ENCODE measurements at places on chromosomes 4 and X.

GRCh38 chr4:153684971-153685371 lies 891 bp downstream of the TLR2 start:
- DNase-seq: no peak

GRCh38 chrX:38627683-38628082 lies 66.3 kb downstream of the TSPAN7 start:
- DNase-seq: peak; percentile 39

DNA sequence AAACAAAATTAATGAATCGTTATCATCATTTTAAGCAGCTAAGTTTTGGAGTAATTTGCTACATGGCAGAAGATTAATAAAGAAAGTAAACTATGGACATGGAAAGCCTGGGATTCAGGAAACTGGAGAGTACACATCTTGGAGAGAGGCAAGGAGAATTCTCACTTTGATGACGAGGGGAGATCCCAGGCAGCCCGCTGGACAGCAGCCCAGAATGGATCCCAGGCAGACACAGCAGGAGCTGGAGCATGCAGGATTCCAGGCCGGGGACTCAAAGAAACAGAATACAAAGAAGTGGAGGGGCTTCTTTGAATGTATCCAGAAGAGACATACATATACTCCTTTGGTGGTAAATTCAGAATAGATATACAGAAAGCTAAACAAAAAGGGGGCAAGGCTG lies 118.0 kb upstream of the ATP6AP2 start:
- no peak for DNase-seq

- no peak for DNase-seq
Observed at GRCh38 chr4:114921191-114921590, 192.2 kb downstream of the NDST4 start.

DNA sequence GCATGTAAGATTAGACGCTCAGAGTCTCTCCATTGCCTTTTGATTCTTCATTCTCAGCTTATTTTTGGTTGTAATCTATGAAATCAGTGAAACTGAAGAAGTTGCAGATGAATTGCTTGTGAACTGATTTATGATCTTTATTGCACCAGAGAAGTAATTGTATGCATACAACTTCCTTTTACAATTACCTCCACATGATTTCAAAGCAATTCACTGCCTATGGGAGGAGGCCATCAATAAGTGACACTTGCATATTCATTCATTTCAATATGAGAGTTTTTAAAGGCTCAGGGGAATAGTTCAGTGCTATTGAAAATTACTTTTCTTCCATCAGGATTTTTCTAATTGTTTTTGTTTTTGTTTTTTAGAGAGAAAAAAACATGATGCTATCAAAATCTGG lies 222.3 kb downstream of the NKX6-1 start:
- DNase-seq: no peak

DNA sequence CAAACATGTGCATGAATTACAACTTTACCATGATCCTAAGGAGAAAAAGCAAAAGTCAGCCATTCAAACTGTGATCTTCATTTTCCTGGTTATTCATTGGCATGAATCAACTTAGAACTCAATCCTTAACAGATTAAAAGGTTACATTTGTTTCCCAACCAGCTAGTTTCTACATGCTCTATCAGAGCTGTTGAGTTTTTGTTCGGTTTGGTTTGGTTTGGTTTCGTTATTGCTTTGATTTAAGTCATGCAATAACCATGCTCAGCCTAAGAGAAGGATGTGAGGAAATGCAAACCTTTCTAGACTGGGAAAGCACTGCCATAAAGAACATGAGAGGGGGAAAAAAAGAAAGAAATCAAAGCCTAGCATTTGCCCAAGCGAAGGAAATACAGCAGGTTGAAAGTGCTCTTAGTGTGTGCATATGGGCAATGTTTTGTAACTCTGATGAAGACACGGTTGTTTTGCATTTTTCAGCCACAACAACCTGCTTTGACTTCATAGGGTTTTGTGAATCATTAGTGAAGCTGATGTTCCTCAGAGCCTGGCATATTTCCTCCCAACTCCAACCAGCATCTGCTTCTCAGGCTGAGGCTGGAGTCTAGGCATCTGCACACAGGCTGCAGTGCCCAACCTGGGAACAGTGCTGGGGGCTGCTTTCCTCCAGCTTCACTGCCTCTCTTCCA lies 234.3 kb downstream of the ZNF674 start:
- no peak for DNase-seq

DNA sequence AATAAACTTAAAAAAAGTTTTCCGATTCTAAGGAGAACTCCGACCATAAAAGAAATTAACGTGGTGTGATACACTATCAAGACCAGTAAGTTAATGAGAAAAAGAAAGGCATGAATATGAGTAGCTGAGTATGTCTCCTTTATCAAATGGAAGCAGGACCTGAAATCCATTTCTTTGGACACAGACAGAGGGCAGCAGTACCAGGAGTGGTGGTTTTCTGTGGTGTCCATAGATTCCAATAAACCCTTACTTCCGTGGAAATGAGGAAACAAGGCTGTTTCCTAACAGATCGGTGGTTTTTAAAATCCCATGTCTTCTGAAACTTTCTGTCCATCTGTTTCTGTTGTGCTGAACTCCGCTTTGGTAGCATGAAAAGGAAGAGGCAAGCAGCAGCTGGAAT lies 128.5 kb upstream of the TSPAN5 start:
- DNase-seq: peak; percentile 26

DNA sequence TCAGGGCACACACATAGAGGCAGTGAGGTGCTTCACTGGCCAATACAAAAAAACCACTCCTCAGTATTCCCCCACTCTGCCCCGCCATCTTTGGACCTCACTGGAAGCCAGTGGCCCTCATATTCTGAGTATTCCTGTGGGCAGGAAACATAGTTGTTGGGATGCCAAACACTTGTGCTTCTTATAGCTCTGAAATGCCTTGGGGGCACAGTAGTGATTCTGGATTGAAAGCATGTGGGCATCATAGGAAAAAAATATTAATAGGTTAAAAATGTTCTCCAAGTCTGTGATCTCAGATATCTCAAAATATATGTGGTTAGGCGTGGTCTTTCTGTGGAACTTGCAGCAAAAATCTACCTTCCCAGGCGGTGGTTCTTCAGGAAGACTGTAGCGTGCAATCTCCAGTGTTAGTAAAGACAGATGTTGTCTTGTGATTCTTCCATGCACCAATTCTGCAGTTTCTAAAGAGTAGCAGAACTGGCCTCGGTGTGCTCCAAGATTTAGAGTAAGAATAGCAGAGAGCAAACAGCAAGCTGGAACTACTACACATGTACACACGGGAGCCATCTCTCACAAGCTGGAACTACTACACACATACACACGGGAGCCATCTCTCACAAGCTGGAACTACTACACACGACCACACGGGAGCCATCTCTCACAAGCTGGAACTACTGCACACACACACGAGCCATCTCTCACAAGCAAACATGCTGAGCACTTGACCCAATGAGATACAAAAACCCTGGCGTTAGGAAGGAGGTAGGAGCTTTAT lies 8.0 kb upstream of the TENM3 start:
- no peak for DNase-seq

DNA sequence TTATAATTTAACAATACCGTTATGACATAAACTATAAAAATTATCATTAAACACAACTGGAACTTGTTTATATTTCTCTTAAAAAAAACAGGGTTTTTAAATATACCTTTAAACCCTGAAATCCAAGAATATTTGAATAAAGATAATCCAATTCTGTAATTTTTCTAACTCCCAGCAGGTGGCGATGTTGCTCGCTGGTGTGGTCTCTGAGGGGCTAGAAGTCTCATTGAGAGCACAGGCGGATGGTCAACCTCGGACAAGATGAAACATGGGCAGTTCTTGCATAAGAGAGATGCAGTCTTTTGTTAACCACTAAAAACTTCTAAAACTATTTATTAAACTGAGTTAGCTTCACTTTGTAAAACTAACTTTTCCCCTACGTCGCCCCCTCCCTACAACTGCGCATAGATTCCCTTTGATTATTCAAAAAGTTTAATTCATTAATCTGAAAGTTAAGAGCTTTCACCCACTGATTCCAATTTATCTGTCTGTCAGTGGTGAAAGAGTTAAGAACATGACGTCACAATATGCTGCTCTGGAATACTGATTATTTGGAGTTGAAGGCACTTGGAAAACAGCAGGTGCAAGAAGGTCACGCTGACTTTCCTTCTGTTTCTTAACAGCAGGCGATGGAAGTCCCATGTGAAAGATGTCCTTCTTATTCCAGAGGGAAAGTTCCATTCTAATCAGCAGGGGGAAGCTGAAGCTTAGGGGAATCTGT lies 29.5 kb downstream of the DMP1 start:
- DNase-seq: peak; percentile 46

DNA sequence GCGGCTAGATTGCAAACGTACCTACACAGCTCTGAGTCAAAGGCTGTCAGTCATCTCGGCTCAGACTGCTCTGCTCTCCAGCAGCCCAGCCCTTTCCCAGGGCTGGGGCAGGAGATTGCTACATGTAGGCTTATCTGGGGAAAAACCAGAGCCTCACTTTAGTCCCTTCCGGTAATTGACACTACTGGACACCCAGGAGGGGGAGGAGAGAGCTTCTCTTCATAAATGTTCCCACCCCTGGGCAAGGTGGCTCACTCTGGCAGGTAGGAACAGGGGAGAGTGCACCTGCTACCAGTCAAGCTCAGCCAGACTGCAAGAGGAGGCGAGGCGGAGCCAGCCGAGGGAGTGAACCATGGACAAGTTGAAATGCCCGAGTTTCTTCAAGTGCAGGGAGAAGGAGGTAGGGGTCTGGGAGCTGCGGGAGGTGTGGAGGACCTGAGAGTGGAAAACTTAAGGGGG lies at the start of gene SLC6A14:
TSS of gene SLC6A14 (plus strand) at position 249 of the 459 bp plus-strand sequence. CDS start at position 353, 104 bp downstream.
- no peak for DNase-seq

GRCh38 chr4:8009710-8010511 lies 70.2 kb upstream of the AFAP1 start:
- DNase-seq: no peak

DNA sequence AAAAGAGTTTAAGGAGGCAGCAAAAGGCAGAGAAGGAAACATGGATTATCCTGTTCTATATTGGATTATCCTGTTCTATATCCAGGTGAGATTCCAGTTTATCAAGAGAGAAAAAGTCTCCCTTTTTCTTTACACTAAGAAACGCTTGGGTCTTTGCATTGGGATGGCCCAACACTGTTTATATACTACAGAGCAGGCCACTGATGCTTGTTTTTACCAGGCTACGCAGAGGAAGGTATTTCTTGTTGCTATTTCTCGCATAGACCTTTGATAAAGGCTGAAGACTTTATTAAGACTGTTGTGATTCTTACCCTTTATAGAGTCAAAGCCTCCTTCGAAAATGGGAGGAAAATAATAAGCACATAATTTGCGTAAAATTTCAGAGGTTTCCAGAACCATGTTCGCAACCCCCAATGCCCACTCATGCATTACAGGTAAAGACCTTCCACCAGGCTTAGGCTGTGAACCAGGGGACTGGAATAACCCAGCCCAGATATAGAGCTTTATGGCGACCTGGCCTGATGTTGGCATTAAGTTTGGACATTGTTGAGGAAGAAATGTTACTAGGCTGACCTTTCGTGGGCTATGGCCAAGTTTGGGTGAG lies 218.3 kb downstream of the PTTG2 start:
- DNase-seq: no peak

DNA sequence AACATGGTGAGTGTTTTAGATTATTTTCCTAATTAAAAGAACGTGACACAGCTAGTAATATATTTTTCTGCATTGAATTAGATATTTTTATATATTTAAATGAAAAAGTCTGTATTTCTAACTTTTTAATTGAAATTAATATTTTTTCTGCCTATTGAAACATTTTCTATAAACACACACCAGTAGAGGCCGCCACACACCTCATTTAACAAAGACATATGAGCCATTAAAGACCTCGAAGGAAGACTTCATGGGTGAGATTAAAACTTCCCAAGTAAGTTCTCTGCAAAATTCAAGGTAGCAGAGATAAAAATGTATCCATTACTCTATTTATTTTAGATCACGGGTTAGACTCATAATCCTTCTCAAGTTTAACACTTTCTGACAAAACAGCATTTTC lies 8.3 kb downstream of the SLITRK2 start:
- peak; percentile 24 for DNase-seq

DNA sequence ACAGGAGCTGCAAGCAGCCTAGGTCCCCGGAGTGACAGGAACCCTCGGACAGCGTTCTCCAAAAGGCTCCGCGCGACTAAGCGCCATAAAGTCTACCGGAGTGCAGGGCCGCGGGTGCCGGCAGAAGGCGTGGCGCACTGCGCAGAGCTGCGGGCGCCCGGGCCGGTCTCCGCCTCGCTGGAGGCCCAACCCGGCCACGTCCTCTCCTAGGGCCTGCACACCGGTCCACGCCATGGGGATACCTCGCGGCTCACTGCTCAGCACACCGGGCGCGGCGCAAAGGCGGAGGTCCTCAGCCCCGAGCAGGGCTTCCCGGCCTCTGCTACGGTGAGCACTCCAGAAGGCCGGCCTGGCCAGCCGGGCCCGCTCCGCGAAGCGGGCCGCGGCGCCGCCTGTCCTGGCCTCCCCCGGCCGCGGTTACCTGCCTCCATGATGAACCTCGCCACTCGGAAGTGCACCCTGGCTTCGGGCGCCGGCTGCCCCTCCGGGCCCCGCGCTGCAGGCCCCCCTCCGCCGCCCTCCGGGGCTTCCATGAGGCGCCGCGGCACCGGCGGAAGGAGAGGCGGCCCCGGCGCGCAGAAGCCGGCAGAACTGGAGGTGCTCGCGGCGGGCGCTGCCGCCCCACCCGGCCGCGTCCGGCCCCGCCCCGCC lies at the start of gene CCNQ:
TSS of gene CCNQ (minus strand) at position 599 of the 651 bp plus-strand sequence. CDS start at position 533, 66 bp downstream.
- no peak for DNase-seq

DNA sequence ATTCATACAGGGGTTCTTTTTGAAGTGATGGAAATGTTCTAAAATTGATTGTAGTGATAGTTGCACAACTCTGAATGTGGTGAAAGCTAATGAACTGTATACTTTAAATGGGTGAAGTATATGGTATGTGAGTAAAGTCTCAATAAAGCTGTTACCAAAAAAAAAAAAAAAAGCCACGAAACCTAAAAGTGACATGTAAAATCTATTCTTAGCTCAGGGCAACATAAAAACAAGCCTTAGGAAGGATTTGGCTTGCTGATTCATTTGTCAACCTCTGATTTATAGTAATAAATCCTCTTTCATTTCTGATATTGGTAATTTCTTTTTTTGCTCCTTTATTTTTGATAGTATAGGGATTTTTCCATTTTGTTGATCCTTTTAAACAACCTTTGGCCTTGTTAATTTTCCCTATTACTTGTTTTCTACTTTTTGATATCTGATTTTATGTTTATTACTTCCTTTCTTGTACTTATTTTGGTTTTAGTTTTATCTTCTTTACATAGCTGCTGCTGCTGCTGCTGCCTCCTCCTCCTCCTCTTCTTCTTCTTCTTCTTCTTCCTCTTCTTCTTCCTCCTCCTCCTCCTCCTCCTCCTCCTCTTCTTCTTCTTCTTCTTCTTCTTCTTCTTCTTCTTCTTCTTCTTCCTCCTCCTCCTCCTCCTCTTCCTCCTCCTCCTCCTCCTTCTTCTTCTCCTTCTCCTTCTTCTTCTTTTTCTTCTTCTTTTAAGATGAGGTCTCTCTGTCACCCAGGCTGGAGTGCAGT lies 79.4 kb downstream of the ADGRG4 start:
- DNase-seq: no peak

GRCh38 chr4:78938474-78938867 lies 767 bp downstream of the PAQR3 start:
- DNase-seq: no peak
